ENCODE measurements at places on chromosomes 1 and 21.

DNA sequence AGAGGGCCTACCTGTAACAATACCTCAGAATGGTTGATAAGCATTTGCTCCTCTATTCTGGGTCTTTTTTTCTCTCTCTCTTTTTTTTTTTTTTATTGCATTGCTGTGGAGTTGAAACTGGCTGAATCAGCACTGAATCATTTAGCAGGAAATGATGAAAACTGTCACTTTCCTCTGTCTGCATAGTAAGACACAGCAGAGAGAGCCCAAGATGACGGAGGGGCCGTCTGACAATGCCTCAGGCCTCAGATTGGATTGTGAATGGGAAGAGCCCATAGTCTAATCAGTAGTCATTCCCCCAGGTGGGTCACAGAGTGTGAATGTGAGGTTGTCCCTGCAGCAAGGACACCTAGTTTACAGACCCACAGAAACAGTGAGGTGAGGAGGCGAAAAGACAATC lies 193.2 kb upstream of the PLXNA2 start:
- no peak for DNase-seq

DNA sequence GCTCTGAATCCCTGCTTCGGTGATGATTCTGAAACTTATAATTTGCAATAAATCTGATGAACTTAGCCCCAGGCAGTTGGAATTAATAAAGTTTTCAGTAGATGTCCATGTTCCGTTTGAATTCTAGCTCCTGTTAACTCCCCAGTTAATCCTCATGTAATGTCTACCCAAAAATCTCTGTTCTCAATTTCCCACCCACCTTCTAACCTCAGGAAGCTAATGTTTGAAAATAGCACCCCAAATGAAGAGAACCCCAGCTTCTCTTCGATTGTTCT lies 3.6 kb downstream of the MYOG start:
- DNase-seq, result no peak

DNA sequence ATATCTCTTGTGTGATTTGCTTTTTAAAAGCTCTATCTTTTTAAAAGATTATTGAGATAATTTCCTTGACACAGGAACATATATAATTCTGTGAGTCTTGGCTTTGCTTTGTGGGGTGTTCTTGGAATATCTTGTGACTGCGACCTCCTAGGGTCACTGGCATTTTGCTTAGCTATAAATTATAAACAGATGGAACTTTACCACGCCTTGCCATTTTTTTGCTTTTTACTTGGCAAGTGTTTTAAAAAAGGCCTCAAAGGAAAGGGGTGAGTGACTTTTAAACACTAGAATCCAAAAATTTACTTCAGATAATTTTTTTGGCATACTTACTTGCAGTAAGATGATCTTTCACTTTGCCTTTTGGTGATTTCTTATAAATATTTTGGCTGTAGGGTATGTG lies 43.6 kb downstream of the ALG6 start:
- DNase-seq, result no peak

- no peak for DNase-seq
Observed at GRCh38 chr1:151519667-151520066, 8.5 kb downstream of the CGN start.

Measured in hindlimb muscle (tissue), 1 donor.